ENCODE measurements at places on chromosomes 1 and 21.

GRCh38 chr1:20551945-20552727 lies at the start of gene FAM43B:
Gene FAM43B (plus strand): TSS chr1:20552573. CDS start chr1:20552974, 401 bp downstream.
- DNase-seq: no peak

- no peak for DNase-seq
Observed at GRCh38 chr21:45805321-45805720, 161.8 kb downstream of the PCBP3 start.

GRCh38 chr1:28037946-28038345 lies 50.5 kb downstream of the EYA3 start:
- DNase-seq: no peak

DNA sequence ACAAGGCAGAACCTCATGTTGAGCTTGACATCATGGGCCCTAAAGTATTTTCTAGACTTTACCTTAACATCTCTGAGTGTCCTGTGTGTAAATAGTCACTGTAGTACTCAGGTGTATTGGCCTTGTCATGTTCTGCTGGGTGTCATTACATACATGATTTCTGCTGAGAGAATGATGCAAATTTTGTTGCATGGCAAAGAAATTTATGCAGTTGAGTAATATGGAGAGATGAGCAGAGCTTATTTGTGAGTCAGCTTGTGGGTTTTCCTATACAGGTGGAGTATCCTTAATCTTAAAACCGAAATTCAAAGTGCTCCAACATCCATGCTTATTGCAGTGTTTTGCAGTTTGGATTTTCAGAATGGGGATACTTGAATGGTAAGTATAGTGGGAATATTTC lies 36.6 kb downstream of the RGL1 start:
- no peak for DNase-seq

DNA sequence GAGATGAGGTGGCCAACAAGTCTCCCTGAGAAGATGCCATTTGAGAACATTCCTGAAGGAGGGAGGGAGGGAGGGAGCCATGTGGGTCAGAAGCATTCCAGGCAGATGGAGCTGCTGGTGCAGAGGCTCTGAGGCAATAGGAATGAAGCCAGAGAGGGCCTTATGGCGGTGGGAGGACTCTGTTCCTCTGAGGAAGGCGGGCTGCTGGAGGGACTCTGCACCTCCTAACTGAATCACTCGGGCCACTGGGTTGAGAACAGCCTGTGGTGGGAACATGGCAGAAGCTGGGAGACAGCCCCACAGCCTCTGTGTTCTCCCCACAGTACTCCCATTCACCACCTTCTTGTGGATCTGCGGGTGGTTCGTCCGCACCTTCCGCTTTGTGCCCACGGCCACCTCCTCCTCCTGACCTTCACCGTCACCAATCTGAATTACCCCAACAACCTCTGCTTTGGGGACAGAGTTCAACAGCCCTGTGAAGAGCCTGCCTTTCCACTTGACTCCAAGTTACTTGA lies 2.4 kb upstream of the TMEM125 start:
- no peak for DNase-seq

DNA sequence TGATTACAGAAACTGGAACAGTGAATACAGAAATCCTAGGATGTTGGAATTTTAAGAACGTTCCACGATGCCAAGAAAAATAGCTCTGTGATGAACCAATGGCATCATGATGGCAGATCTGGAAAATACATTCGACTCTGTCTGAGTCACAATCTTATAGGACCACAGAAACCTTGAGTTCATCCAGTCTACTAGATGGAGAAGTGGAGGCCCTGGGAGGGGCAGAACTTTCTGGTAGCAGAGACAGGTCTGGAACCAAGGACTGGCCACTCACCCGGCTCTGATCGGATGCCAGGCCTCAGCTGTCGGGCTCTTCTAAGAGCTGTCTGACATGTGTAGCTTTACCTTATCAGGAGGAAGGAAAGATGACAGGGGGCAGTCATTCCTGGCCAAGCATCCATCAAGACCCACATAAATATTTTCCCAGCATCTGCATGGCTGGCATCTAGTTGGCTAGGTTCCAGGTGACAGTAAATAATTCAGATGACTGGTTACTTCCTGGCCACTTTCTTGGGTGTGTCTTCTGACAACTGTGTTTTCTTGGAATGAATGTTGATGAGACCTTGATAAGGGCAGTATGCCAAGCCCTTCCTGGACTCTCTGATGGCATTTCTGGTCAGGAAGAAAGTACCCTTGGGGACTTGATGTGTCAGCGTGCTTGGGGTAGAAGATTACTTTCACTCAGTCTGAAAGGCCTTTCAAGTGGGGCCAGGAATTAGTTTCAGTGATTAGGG lies 72.6 kb upstream of the TRABD2B start:
- no peak for DNase-seq

DNA sequence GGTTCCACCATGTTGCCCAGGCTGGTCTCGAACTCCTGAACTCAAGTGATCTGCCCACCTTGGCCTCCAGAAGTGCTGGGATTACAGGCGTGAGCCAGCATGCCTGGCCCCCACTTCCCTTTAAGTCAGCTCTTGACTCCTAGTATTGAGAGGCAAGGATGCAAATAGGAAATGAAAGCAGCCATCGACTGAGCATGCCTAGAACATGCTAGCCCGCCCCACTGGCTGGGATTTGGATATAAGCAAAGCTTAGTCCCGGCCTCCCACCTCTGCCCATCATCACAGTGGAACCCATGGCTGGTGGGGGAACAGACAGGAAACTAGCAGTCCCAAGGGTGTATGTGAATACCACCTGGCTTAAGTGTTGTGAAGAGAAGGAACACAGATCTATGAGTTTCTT lies 10.5 kb downstream of the C1orf167 start:
- DNase-seq: no peak

DNA sequence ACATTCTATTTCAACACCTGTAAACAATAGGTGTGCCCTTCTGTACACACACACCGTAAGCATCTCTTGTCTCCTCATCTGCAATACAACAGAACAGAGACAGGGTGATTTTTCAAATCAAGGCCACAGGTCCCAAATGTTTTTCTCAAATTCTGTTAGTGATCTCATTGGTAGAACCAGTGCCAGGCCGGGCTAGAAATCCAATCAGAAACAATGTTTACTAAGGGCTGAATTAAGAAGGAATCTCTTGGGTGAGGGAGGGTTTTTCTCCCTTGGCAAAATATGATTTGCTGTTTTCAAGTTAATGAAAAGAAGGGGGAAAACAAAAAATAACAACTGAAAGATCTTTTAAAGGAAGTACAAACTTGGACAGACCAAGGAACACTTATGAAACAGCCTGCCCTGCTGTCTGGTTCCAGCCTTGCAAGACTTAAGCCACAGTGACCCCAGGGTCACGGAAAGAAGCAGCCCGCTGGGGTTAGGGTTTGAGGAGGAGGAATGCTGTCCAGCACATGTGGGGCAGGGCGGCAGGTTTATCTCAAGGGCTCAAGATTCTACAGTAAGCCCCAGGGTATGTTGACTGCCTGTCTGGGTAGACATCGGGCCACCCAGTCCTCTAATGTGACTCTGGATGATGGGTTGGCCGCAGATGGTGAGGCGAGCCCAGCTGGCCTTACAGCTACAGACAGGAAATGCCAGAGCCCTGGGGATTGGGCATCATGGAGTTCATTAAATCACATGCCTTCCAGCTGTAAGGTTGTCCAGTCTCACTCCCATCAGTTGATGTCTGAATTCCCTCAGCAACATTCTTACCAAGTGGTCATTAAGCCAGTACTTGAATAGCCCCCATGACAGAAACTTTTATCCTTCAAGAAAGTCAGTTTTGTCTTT lies 73.3 kb upstream of the SLC44A3 start:
- DNase-seq: no peak

GRCh38 chr21:38494703-38495102 lies 3.6 kb downstream of the ERG start:
- DNase-seq: no peak

DNA sequence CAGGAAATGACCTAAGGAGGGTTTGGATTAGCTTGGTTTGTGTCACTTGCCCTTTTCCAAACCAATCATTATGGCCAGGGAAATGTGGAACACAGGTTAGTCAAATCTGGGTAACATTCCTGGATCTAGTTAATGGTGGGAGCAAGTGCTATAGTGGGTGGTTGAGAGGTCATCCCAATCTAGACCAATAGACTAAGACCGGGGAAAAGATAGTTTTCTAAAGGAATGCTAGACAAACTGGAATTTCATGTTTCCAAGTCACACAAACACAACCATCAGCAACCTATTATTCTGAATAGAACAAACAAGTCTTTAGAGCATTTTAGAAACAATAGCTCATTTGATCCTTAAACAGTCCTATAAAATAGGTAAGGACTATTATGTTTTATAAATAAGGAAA lies 4.3 kb upstream of the MAN1A2 start:
- DNase-seq: no peak

DNA sequence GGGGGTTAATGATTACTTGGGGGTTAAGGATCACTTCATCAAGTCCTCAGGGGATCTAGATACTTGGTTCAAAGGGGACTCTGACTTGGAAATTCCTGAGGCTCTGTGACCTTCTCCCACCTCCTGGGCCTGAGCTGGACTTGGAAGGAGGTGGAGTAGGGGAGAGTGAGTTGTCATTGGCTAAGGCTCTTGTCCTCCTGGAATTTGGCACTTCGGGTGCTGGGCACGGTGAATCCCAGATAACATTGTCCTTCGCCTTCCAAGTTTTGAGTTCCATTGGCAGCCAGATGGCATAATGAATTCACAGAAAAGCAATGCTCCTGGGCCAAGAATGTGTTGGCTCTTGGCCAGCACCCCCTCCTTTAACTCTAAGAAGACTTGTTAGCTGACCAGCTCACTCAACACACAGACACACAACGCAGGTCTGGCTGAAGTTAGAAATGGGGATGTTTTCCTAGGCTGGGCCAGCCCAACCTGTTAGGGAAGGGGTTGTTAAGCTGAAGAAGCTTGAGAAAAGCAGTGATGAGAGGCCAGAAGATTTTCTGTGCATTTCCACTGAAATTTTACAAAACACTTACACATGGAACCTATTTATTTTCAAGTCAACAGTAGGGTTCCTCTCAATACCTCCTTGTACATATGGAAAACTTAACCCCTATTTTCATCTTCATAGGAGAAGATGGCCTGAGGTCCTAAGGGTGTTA lies 29.7 kb downstream of the SLC26A9 start:
- DNase-seq: no peak

- DNase-seq: peak; percentile 34
Observed at GRCh38 chr1:159936273-159936904, 9.0 kb downstream of the IGSF9 start.

DNA sequence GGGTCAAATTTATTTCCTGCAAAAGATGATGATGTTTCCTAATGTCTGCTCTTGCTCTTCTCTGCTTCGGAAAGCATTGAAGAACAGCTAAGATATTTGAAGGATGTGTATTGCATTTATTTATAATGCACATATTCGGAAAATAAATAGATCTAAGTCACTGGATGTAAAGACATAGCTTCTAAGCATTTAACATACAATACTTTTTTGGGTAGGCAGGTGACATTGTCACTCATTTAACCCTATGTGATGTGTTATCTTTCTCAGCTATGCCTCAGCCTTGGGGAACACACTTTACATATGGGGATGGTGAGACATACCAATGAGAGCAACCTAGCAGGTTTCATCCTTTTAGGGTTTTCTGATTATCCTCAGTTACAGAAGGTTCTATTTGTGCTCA lies at the start of gene OR2G2:
TSS of gene OR2G2 (plus strand) at position 301 of the 400 bp plus-strand sequence. CDS start at position 301, 0 bp downstream.
- DNase-seq: no peak

- DNase-seq: no peak
Observed at GRCh38 chr1:98030976-98031375, 110.1 kb upstream of the DPYD start.

- DNase-seq: no peak
Observed at GRCh38 chr1:220680085-220680687, 10.0 kb upstream of the C1orf115 start.

DNA sequence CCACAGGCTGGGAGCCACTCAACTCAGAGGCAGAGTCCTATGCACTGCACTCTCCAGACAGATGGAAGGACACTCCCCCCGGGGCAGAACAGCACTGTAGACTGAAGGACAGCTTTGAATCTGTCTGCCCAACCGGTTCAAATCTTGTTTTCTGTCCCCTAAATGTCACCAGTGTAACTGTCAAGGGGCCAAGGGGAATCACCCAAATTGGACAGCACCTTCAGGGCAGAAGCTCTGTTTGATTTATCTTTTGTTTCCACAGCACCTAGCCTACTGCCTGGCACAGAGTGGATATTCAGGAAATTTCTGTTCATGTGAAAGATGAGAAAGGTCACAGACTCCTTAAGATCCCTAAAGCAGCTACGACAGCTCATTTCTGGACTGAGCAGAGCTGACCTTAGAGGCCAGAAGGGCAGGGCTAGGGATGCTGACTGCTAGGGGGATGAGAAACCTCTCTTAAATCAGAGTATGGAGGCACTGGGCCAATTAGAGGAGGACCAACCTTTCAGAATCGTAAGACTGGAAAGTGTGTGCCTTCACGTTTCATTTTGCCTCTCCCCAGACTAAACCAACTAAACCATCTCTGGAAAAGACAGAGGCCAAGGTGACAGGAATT lies 41.0 kb downstream of the ITPKB start:
- no peak for DNase-seq

GRCh38 chr1:222279591-222279990 lies 268.3 kb downstream of the HHIPL2 start:
- DNase-seq: no peak

DNA sequence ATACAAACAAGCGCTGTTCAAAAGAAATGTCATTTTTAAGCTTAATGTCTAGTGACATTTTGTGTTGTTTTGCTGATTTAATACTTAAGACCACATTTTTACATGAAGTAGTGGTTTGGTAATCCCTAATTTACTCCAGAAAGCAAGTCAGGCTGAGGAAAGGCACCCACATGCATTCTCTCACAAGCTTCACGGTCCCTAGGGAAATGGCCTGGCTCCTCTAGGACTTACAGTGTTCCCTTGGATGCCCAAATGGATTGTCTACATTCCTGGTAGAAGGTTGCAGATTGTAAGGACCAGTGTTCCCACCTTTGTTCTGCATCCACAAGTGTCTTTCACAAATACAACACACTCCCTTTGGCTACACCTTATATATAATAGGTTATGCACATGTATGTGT lies 9.5 kb downstream of the GPSM2 start:
- no peak for DNase-seq

- no peak for DNase-seq
Observed at GRCh38 chr1:43021547-43022474, 63.1 kb upstream of the SLC2A1 start.

DNA sequence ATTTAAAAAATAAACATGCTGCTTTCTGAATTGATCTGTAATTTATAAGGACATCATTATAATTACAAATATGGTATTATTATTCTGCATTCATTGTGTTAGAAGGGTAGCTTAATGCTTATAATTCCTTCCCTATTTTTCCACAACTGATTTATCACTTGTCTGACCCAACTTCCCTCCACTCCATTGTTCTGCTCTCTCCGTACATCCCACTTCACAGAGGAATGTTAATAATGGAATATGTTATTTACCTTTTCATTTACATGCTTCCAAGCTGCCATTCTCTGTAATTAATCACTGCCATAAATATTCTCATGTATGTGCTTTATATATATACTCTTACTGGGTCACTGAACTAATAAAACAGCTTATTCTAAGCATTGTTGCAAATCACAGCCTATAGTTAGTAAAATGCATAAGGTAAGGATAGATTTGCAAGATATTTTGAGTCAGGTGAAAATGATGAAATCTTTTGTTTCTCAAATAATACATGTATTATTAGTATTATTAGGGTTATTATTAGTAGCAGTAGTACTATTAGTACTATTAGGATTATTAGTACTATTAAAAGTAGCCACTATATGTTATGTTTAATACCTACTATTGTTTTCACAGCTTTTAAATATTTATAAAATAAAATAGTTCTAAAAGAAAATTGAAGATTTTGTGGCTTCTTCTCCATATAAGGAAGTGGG lies 70.6 kb upstream of the NEK7 start:
- no peak for DNase-seq

GRCh38 chr1:111446546-111446945 lies 2.5 kb downstream of the WDR77 start:
- DNase-seq: no peak

All from activated gamma-delta T cell (primary cell).